ENCODE measurements at places on chromosomes 2 and 18. TPM values are rescaled to one million over a fixed set of nuclear protein-coding genes. Genes with fewer than 3 reads are reported as not detected.
A peak's percentile ranks its signal among the peaks of the same experiment; 100 is the strongest.

DNA sequence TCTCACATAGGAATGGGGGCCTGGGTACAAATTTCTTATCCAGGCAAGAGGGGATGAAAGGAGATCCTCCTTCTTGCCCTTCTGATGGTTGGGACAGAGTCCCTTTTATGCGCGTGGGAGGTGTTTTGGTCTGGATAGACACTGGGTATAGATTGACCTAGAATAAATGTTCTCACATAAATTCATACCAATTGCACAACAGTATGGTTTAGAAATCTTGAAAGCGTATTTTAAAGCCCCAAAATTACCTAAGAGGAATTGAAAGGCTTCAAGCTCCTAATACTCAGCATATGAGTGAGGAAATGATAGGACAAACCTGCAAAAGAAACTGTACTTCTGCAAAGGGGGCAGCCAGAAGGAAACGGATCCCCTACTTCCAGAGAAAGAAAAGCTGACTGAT is 2.6 kb upstream of the BCL2 start:
- no peak for DNase-seq

DNA sequence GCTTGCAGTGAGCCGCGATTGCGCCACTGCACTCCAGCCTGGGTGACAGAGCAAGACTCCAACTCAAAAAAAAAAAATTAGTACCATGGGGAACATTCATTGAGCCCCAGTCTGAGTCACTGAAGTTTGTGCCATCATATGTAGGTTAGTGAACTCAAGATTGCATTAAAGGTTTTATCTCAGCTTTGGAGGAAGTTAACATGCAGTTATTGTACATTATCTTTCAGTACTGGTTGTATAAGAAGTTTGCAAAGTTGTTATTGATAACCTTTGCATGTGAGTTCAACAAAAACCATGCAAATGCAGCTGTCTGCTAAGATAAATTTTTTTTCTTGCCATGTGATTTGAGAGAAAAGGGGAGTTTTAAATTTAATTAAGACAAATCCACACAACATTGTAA is 95.7 kb downstream of the MEIS1 start:
- DNase-seq = no peak

DNA sequence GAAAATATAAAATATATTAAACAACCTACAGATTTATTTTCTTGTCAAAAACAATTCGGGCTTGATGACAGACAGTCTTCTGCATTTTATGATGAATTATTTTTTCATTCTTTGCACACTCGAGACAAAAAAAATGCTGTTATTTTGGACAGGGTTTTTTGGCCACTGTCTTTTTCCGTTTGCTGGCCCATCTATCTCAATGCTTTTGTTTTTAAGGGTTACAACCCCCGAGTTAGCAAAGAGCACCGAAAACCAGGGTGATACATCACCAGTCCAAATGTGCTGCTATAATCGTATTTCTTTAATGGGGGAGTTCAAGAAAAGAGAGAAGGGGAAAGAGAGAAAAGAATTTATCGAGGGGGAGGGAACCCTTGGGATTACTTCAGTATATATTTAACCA is 7.7 kb downstream of the EVX2 start:
- no peak for DNase-seq

DNA sequence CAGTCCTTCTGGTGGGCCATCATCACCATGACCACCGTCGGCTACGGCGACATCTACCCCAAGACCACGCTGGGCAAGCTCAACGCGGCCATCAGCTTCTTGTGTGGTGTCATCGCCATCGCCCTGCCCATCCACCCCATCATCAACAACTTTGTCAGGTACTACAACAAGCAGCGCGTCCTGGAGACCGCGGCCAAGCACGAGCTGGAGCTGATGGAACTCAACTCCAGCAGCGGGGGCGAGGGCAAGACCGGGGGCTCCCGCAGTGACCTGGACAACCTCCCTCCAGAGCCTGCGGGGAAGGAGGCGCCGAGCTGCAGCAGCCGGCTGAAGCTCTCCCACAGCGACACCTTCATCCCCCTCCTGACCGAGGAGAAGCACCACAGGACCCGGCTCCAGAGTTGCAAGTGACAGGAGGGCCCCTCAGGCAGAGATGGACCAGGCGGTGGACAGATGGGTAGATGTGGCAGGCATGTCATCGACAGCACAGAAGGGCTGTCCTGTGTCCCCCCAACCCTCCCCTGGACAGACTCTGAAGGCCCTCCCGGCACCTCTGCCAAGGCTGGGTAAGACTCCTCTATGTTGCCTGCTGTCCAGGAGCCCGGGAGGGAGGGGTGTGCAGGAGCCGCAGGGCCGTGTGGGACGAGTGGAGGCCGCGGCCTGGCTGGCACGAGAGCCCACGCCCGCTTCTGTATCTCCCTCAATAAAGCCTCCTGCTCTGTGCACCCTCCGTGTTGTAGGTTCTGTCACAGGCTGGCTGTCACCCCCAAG is 2.0 kb downstream of the KCNF1 start:
- no peak for DNase-seq

GRCh38 chr2:235745597-235745996 is 251.8 kb downstream of the AGAP1 start:
- no peak for DNase-seq

The SCN3A gene
- 0.04 TPM for total RNA-seq

GRCh38 chr2:95329891-95330793 is 33.0 kb downstream of the KCNIP3 start:
- DNase-seq = no peak

- DNase-seq = no peak
Measured at GRCh38 chr2:239271882-239272281, 128.9 kb downstream of the HDAC4 start.

DNA sequence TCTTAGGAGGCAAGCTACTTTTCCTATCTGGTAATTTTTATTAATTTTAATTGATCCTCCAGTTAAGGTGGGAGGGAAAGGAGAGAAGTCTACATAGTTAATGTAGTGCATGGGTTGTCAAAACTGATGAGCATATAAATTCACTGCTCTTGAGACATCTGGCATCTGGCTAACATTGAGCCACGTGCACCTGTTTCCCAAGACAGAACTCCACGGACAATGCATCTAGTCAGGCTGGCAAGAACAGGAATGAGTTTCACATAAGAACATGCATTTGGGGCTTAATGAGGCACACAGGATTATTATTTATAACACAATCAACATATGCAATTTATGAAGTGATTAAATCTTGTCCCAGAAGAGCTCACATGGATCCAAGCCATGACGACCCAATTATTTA is 16.2 kb upstream of the RAB1A start:
- no peak for DNase-seq

The CD28 gene
- not detected for total RNA-seq

DNA sequence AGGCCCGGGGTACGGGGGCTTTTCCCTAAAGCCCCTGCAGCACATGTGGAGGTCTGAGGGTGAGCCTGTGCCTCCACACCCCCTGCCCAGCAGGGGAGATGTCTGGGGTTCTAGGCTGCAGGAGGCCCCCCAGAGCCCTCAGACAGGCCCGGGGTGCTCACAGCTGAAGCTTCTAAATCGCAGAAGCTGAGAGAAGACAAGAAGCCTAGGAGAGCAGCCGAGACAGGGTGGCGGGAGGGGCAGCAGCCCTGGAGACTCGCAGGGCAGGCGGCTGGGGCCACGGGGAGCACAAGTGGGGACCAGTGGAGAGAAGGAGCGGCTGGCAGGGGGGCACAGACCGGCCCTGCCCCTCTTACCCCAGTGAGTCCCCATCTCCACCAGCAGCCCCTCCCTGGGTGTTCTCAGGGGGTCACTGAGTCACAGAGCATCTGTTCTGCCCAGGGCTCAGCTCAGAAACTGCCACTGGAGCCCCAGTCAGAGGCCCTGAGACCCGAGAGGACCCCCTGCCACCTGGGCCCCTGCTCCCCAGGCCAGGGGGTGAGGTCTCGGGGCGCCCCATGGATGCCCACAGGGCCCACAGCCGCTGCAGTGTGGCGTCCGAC is 26.1 kb downstream of the GPC1 start:
- DNase-seq = no peak

DNA sequence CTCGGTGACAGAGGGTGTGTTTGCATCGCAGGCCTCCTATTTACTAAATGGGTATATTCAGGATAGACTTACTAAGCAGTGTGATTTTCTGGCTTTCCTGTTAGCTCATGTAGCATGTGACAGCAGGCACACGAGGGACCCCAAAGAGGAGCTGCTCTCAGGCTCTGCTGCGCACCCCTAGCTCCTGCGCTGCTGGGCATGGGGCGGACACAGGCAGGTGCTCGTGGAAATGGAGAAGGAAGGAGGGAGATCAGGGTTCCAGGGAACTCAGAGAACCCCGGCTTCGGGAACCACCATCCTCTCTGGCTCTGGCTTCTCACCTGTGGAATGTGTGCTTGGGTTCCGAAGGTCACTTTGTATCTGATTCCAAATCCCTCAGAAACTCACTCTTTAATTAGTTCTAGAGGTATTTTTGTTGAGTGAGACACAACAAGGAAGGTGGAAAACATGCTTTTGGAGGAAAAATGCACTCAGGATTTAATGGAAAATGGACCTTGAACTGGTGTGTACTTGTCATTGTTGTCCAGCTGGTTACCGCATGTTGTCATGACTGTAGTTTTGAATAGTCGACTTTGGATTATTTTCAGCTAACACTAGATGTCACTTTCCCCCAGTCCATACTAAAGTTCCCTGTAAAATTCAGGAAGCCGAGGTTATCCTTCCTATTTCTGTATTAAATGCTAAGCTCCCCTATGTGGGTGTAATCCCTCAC is 3.5 kb downstream of the SNTG2 start:
- peak; percentile 29 for DNase-seq

- no peak for DNase-seq
Measured at GRCh38 chr18:5543773-5544389, at the start of gene EPB41L3. EPB41L3 (minus strand) TSS chr18:5543997; CDS start chr18:5489183, 54,814 bp downstream.

DNA sequence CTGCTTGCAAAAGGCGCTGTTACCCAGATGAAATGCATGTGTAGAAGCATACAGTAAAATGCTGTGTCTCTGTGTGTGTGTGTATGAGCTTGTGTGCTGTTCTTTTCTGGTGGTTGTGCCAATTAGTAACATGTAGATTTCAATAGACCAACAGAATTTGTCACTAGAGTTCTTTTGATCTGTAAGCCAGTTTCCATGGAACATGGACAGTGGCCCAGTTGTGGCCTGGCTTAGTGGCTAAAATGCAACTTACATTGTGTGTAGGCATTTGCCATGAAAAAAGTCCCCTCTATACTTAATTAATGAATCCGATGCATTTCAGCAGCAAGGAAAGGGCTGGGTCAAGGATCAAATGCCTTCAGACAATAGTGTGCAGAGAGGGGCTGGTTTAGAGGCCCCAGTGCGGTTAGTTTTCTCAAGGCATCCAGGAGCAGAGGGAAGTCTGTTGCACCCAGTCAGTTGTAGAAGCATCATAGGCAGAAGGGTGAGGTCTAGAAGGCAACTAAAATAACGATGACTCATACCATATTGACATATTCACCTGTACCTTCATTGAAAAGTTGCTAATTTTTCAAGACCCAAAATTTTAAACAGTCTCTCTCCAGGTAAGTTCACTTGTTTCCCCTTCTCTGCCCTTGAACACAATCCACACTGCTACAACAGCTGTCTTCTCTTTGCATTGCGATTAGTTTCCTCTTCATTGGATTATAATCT is 366.9 kb upstream of the SPRED2 start:
- no peak for DNase-seq

- peak; percentile 7 for DNase-seq
Measured at GRCh38 chr18:67730886-67731285, 214.4 kb upstream of the DSEL start.

GRCh38 chr2:202109737-202110184 is 36.7 kb downstream of the KIAA2012 start:
- peak; percentile 63 for DNase-seq

GRCh38 chr18:70127359-70127758 is 78.1 kb downstream of the RTTN start:
- DNase-seq = no peak

The TFCP2L1 gene
- not detected for total RNA-seq

- no peak for DNase-seq
Measured at GRCh38 chr18:45549290-45549689, 66.0 kb upstream of the SLC14A2 start.

DNA sequence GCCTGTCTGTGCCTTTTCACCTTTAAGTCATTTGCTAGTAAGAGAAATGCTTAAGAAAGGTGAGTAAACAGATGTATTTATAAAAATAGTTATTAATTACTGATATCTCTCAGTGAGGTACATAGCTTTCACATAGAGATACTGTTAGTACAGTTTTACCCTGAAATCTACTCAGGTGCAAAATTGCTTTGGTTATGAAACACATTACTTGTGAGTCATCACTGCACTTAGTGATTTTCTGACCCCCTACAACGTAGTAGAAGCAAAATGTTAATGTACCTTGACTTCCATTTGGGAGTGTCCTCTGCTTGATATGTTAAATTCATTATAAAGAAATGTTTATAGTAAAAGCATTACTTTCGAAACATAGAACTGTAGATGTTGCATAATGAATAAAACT is 6.5 kb downstream of the GLS start:
- DNase-seq = no peak

The REG3G gene
- not detected for total RNA-seq

- no peak for DNase-seq
Measured at GRCh38 chr2:170585067-170585466, 130.1 kb upstream of the SP5 start.

The STARD6 gene
- not detected for total RNA-seq

The RAB6D gene
- total RNA-seq = not detected

DNA sequence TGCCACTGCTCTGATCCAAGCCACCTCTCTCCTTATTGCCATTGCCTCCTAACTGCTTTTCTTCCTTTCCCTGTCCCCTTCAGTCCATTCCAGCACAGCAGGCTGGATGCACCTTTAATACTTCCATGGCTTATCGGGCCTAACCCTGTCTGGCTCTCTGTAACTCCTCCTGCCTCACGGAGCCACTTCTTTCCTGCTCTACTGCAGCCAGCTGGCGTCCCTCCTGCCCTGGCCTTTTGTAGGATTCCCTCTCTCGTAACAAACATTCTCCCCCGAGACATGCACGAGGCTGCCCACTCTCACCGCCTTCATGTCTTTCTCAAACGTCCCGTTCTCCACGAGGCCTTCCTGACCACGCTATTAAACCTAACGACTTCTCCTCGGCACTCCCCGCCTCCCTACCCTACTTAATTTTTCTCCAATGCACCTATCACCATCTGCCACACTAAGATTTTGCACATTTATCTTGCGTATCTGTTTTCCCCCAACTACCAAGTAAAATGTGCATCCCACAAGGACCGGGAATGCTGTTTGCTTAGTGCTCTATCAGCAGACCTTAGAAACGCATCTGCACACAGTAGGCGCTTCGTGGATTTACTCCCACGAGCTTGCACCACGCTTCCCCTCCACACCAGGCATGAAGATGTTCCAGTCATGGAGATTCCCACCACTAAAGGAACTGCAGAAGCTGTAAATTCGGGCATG is 728 bp upstream of the C18orf63 start:
- no peak for DNase-seq

The SRD5A2 gene
- not detected for total RNA-seq

DNA sequence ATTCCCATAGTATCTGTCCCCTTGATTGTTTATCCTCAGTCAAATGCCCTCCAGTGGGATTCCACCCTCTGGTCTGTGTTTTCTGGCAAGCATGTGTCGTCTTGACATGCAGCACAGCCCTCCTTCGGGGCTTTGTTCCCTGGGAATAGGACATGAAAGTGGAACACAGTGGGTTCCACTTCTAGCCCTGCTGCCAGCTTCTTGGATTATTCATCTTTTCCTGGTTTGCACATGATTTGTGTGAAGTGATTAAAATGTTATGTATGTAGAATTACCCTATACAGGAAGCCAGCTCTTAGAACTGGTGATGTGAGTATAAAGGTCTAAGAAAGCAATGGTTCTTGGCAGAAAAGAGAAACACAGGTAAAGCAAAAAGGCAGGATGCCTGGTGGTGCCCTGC is 142.3 kb downstream of the TANC1 start:
- no peak for DNase-seq
